ENCODE measurements at places on chromosomes 6 and 20. TPM values are rescaled to one million over a fixed set of nuclear protein-coding genes. Genes with fewer than 3 reads are reported as not detected.

- no peak for DNase-seq
These were observed 44.1 kb upstream of the RIN2 start for GRCh38 chr20:19713822-19714578.

DNA sequence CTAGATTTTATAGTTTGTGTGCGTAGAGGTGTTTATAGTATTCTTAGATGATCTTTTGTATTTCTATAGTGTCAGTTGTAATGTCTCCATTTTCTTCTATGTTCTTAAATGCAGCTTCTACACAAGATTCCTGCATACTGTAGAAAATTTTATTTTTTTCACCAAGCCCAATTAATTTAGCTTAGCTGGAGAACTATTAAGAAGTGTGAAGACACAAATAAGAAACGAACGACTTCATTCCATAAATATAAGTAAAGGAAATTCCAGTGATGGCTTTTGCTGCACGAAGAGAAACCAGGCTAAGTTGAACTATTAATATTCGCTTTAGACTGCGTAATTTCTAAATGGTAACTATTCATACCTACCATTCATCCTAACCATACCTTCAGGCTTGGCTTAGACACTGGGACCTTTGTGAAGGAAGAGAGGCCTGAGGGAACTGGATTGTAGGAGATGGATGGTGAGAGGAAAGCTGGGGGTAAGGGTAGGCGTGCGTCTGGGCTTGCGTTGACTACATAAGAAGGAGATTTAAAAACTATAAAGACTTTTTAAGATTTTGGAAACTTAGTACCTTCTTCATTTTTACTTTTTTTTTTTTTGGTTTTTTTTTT, 15.9 kb downstream of the HLA-DOA start:
- no peak for DNase-seq

DNA sequence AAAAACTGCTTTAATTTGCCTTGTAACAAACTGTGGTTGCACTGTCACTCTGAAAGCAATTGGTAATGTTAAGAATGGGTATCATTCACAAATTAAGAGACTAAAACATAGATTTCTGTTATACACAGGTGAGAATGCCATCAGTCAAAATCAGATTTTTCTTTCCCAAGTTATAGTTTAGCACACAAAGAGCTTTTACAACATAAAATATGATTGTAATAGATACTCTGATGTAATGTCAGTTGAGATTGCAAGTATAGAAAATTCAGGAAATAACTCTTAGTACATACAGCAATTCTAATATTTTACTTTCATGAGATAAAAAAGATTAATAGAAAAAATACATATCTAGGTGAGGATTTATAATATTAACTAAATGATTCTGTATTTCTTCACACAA, 2.3 kb upstream of the ME1 start:
- DNase-seq, result no peak

- no peak for DNase-seq
These were observed 34.0 kb upstream of the COL10A1 start for GRCh38 chr6:116159782-116160524.

IL20RA gene
- 0.48 TPM for total RNA-seq

- no peak for DNase-seq
These were observed 16.8 kb downstream of the MRAP2 start for GRCh38 chr6:84050408-84050807.

DNA sequence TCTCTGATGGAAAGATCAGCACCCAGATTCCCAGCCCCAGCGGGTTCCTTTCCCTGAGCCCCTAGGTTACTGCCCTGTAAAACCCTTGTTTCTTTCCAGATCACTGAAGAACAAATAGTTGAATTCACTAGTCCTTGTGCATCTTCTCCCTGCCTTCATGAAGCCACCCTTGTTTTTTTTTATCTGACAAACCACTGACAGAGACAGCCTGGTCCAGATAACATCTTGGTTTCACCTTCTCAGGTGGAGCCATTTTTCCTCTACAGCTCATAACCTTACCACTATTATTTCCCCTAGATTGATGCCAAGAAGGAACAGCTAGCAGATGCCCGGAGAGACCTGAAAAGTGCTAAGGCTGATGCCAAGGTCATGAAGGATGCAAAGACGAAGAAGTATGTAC, 15.9 kb upstream of the PLCG1 start:
- DNase-seq, result no peak

DNA sequence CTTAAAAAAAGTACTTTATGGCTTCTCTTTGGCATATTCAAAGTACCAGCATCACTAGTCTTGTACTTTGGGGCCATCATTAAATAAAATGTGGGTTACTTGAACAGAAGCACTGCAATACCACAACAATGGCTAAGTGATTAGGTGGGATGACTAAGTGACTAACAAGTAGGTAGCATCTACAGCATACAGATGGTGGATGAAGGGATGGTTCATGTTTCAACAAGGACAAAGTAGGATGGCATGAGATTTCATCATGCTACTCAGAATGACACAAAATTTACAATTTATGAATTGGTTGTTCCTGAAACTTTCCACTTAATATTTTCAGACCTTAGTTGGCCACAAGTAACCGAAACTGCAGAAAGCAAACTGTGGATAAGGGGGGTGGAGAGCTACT, 7.7 kb downstream of the MPC1 start:
- DNase-seq, result no peak

Data from glomerular endothelial cell (primary cell).